Glutamatergic neuron (in vitro differentiated cells): ENCODE measurements at places on chromosomes 7 and 10. TPM values are rescaled to one million over a fixed set of nuclear protein-coding genes. Genes with fewer than 3 reads are reported as not detected.
A peak's percentile ranks its signal among the peaks of the same experiment; 100 is the strongest.

SLIT1 gene
- 11.3 TPM for total RNA-seq

ZNF485 gene
- 3.4 TPM for total RNA-seq

NPSR1 gene
- total RNA-seq, result not detected

EPHB6 gene
- 21.4 TPM for total RNA-seq

ATOH7 gene
- 0.86 TPM for total RNA-seq

ZNF277 gene
- total RNA-seq, result 27.0 TPM

KRIT1 gene
- 37.8 TPM for total RNA-seq

ZNF862 gene
- 12.9 TPM for total RNA-seq

DNA sequence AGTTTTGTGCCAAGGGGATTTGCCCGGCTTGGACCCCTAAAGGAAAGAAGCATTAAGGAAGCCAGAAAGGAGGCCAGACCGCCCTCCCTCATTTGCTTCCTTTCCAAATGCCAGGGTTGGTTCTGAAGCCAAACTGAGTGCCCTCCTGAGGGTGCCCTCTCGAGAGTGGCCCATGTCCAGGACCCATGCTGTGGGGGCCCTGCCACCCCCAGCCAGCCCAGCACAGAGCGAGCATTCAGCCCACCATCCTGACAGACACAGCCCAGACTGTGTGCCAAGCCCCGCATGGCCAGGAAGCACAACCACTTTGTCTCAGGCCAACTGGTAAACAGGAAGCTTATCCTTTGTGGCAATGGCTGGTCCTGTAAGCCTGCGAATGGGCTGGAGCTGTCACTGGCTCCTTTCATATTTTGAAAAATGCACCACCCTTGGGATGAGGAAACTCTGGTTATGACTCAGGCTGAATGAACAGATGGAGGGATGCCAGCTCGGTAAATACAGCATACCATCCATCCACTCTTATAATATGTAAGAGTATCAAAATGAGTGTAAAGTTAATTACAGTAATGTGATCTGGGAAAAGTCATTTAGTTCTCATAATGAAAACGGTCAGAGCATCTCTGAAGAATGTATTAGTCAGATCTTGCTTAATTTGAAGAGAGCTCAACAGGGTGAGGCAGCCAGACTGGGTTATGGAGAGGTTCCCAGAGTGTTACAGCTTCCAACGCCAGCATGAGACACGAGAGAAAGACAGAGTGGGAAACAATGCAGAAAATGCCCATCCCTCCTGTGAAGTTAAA lies 65.0 kb downstream of the STK17A start:
- peaks cover 53% of the 10 kb centered on the region for H3K4me1 ChIP-seq
- H3K27ac ChIP-seq, result peak overlapping the region; percentile 96
- peaks cover 6% of the 10 kb centered on the region for H3K27me3 ChIP-seq
- peaks cover 4% of the 10 kb centered on the region for H3K36me3 ChIP-seq
- no peak for DNase-seq

DNA sequence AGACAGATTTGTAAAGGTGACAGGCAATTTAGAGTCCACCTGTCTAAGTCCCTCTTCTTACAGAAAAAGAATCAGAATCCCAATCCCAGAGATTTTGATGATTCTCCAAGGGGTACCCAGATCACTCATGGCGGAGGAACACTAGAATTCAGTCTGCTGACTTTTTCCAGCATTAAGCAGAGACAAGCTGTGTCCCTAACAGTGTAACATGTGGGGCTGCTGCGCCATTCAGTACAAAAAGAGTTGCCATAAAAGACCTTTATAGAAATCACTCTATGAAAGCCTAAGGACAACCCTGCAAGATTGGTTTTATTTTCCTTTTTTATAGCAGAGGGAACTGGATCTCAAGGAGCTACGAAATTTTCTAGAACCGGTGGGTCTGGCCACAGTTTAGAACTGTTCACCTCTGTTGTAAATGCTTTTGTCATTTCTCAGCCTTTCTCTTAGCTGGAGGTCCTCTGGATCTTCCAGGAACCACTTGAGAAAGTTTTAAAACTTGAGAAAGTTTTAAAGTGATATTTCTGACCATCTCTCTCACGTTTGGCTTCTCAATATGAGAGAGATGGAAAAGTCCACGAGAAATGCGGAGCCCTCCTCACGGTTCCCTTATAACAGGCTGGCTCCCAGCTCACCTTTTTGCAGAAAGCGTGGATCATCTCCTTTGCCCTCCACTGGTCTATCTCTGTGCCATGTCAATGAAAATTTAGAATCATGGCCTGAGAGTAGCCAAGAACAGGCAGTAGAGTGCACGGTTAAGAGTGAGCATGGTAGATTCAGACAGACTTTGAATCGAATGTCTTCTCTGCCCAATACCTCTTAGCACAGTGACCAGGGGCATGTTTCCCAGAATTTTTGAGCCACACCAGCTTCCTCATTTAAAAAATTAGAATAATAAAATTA lies 826 bp downstream of the GIMAP7 start:
- no peaks in the 10 kb centered on the region for H3K27me3 ChIP-seq
- H3K27ac ChIP-seq, result no peak overlapping the region
- DNase-seq, result no peak
- H3K4me3 ChIP-seq, result no peak overlapping the region
- H3K4me1 ChIP-seq, result no peaks in the 10 kb centered on the region

- no peaks in the 10 kb centered on the region for H3K36me3 ChIP-seq
- peaks cover 11% of the 10 kb centered on the region for H3K4me1 ChIP-seq
These were observed 61.8 kb downstream of the FGFR2 start for GRCh38 chr10:121536310-121536913.

DNA sequence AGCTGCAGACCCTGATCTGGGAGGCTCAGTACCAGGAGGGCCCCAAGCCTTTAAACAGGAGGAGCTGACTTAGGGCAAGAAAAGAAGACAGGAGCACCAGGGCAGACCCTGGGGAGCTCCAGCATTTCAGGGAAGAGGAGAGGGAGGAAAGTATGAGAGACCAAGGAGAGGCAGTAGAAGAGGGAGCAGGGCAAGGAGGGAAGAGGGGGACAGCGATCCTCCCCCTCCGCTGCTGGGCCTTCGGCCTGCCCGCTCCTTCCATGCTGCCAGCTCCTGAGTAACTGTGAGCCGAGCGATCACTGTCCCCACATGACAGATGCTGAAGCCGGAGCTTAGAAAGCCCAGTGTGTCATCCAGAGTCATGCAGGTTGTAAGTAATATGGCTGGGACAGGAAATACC lies 65.9 kb downstream of the ALOX5 start:
- no peak overlapping the region for H3K4me3 ChIP-seq
- no peak overlapping the region for H3K27ac ChIP-seq
- H3K36me3 ChIP-seq, result no peaks in the 10 kb centered on the region
- peaks cover 9% of the 10 kb centered on the region for H3K4me1 ChIP-seq

DNA sequence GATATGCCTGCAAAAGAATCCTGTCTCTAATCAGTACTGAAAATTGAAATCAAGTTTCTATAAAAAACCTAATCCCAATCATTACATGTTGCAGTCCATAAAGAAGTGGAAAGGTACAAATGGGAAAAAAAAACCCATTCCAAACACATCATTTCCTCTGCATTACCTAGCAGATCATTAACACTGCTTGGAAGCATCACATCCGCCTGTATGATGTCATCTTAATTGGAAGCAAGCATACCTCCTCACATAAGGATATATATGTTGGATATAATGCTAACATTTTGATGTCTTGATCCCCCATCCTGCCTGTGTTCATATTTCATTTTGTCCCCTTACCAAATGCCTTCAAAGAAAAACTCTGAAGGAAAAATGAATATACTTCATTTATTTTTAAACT lies 241.3 kb upstream of the AOAH start:
- H3K4me3 ChIP-seq, result no peak overlapping the region
- DNase-seq, result no peak
- no peak overlapping the region for H3K27ac ChIP-seq
- peaks cover 13% of the 10 kb centered on the region for H3K4me1 ChIP-seq
- peaks cover 5% of the 10 kb centered on the region for H3K27me3 ChIP-seq
